Smooth muscle cell of trachea (primary cell): ENCODE measurements at places on chromosomes 2 and 18. TPM values are rescaled to one million over a fixed set of nuclear protein-coding genes. Genes with fewer than 3 reads are reported as not detected.

Gene ERMN
- total RNA-seq, result not detected in 2 replicates

Gene ZNF513
- 9.3 and 10.1 TPM in 2 replicates for total RNA-seq

Gene SLC19A3
- 0.17 and 0.29 TPM in 2 replicates for total RNA-seq

Gene MC4R
- not detected in 2 replicates for total RNA-seq

Gene CNDP1
- not detected in 2 replicates for total RNA-seq

Gene GRHL1
- 0.58 and 0.66 TPM in 2 replicates for total RNA-seq

Gene EPB41L3
- total RNA-seq, result 56.6 and 74.3 TPM in 2 replicates

Gene TBR1
- under 0.01 TPM in 1 of 2 replicates, not detected in the other for total RNA-seq

Gene IL1RL2
- 0.73 and 2.3 TPM in 2 replicates for total RNA-seq

Gene SLC9A4
- not detected in 2 replicates for total RNA-seq

Gene PSMA8
- not detected in 2 replicates for total RNA-seq

Gene IL1F10
- total RNA-seq, result not detected in 2 replicates

Gene GCG
- total RNA-seq, result not detected in 2 replicates

Gene AP1S3
- total RNA-seq, result 2.6 and 4.4 TPM in 2 replicates

Gene NTSR2
- total RNA-seq, result not detected in 2 replicates

Gene RALB
- total RNA-seq, result 70.3 and 90.6 TPM in 2 replicates

Gene BOD1L2
- not detected in 2 replicates for total RNA-seq

Gene MC2R
- not detected in 2 replicates for total RNA-seq

Gene PTPN18
- total RNA-seq, result 11.6 and 19.6 TPM in 2 replicates

Gene HAAO
- 2.3 and 6.3 TPM in 2 replicates for total RNA-seq

Gene PAX8
- total RNA-seq, result 0.87 and 1.5 TPM in 2 replicates

Gene CSRNP3
- 2.8 and 3.0 TPM in 2 replicates for total RNA-seq
